ENCODE measurements at places on chromosomes 6 and 20. TPM values are rescaled to one million over a fixed set of nuclear protein-coding genes. Genes with fewer than 3 reads are reported as not detected.

ZNF311 gene
- 1.9 TPM for total RNA-seq

VSX1 gene
- not detected for total RNA-seq

C6orf163 gene
- 2.0 TPM for total RNA-seq

RBBP8NL gene
- total RNA-seq: not detected

MAP7 gene
- 4.3 TPM for total RNA-seq

WFDC12 gene
- not detected for total RNA-seq

ID4 gene
- 61.8 TPM for total RNA-seq

EFCAB8 gene
- total RNA-seq: not detected

SOX18 gene
- total RNA-seq: 16.7 TPM

NDUFAF5 gene
- total RNA-seq: 19.5 TPM

PHACTR2 gene
- 50.8 TPM for total RNA-seq

ADGRF4 gene
- not detected for total RNA-seq

RCAN2 gene
- 2.8 TPM for total RNA-seq

TNFAIP3 gene
- total RNA-seq: 40.0 TPM

UST gene
- total RNA-seq: 10.2 TPM

PRKN gene
- 14.7 TPM for total RNA-seq

PPP1R14C gene
- 1.1 TPM for total RNA-seq

SRXN1 gene
- total RNA-seq: 62.4 TPM

MUCL3 gene
- not detected for total RNA-seq

FAM162B gene
- total RNA-seq: 6.9 TPM

ZNF318 gene
- 12.1 TPM for total RNA-seq

SLC35F1 gene
- 1.9 TPM for total RNA-seq
